ENCODE measurements at places on chromosomes 11 and 22.

DNA sequence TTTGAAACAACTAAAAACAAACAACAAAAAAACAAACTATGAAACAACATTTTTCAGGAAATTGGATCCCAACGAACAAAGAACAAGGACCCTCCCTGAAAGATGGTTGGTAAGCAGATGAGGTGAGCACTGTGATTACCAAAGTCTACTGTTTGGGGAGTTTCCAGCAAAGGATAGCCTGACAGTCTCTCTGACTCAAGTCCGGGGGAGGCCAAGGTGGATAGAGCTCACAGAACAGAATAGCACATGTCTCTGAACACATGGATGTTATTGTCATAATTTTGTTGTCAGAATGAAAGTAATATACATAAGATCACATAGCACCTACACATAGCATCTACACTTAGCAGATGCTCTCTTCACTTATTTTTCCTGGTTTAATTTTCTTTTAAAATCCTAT lies 501.3 kb upstream of the TENM4 start:
- DNase-seq: no peak

DNA sequence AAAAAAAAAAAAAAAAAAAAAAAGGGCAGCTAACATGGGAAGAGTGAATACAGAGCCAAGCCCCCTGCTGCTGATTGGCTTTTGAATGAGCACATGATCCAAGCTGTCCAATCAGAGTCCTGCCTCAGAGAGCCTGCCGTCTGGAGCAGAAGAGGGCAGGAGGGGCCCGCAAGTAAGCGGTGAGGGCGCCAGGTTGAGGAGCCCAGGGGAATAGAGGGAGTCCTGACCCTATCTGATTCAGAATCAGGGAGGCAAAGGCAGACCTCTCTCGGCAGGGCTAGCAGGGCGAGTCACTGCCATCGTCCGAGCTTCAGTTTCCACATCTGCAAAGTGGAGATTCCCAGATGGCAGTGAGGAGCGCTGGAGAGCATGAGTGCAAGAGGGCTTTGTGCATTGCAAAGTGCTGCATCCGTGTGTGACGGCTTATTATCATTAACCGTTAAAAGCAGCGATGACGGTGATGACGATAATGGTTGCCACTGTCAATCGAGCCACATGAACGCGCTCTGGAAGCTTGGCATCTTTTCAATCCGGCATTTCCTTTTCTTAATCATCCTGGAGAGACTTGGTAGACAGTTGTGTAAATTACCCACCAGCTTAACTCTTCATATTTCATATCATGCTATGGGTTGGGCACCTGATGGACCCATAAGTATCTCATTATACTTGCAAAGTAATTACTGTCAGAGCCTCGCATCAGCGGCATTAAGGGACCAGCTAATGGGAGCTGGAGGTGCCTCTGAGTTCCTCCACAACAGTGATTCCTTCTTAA lies 68.6 kb upstream of the ATXN10 start:
- no peak for DNase-seq

GRCh38 chr22:50621356-50621880 lies 6.5 kb downstream of the ARSA start:
- DNase-seq: peak; percentile 63

GRCh38 chr11:26584818-26585217 lies 12.8 kb upstream of the MUC15 start:
- no peak for DNase-seq

- no peak for DNase-seq
These were observed 115.8 kb upstream of the ARHGAP20 start for GRCh38 chr11:110828086-110828485.

All from GM13976 (cell line).